Psoas muscle (tissue), 8 donors: ENCODE measurements at places on chromosomes 3 and 15. TPM values are rescaled to one million over a fixed set of nuclear protein-coding genes. Genes with fewer than 3 reads are reported as not detected.

The FMN1 gene
- total RNA-seq, result 2.7 TPM

The NUSAP1 gene
- 3.4 TPM for total RNA-seq

The SI gene
- not detected for total RNA-seq

The COMMD4 gene
- 20.1 TPM for total RNA-seq

The DUOXA1 gene
- total RNA-seq, result not detected

The TM4SF18 gene
- 7.7 TPM for total RNA-seq

The CFAP100 gene
- total RNA-seq, result not detected

The EFCAB12 gene
- not detected for total RNA-seq

The ROPN1 gene
- total RNA-seq, result not detected

The ESYT3 gene
- 4.5 TPM for total RNA-seq

The CSPG5 gene
- 0.32 TPM for total RNA-seq
